ENCODE measurements at places on chromosomes 3 and 15.

DNA sequence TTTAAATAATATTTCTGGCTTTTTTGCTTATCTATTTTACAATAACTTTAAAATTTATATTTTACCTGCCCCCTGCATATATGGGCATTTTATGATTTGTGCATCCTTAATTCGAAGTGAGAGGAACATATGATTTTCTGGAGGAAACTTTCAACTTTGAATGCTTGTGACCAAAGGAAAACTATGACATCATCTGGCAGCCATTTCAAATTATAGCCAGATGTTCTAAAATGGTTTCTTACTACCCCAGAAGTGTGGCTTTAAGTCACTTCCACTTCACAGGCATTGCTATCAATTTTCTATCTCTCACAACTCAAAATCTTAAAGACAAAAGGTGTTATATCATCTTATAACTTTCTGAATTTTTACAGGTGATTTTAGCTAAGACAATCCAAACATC is 508.8 kb downstream of the RBMS3 start:
- no peak for DNase-seq

DNA sequence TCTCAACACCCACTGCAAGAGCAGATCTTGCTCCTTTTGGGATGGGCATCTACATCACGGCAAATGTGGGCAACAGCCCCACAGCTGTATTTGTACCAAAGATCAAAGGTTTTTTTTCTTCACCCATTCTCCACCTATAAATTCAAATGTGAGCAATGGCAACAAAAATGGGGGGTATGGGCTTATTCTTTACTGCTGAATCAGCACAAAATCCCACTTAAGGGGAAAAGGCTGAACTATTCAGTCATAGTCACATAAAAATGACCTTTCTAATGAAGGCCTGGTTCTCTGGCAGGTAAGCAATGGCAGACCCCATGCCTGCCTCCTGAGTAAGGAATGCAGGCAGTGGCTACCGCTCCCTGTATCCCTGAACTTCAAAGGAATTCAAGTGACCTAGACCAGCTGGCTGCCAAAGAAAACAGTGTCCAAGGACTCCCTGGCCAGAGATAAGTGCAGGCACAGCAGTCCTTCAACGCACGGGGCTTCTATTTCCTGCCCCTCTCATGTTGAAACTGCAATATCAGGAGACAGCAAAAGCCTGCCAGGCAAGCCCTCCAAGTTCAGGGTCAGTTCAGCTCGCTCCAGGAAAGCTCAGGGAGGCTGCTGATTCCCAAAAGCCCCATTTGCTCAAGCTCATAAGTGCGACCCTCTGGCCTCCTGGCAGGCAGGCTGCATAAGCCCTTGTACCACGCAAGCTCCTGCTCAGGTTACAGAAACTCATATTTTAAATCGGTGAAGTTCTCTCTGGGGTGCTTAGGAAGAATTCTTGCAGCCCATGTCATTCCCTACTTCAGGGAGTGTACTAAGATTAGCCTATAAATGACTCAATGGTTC is 134.1 kb downstream of the PDZRN3 start:
- DNase-seq = no peak

GRCh38 chr3:89145995-89146394 is 38.6 kb downstream of the EPHA3 start:
- DNase-seq = no peak

DNA sequence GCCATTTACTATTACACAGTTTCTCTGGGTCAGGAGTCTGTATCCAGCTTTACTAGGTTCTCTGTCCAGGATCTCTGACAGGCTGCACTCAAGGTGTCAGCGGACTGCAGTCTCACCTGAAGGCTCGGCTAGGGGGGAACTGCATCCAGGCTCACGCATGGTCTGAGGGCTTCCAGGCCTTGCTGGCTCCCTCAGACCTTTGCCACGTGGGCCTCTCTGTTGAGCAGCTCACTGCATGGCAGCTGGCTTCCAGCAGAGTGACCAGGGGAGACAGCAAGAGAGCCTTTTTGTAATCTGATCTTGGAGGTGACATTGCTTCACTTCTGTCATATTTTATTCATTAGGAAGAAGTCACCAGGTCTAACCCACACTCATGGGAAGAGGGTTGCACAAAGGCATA is 152.3 kb downstream of the CACNA2D3 start:
- no peak for DNase-seq

- DNase-seq = no peak
Measured at GRCh38 chr3:154224866-154225265, 99.4 kb downstream of the DHX36 start.

DNA sequence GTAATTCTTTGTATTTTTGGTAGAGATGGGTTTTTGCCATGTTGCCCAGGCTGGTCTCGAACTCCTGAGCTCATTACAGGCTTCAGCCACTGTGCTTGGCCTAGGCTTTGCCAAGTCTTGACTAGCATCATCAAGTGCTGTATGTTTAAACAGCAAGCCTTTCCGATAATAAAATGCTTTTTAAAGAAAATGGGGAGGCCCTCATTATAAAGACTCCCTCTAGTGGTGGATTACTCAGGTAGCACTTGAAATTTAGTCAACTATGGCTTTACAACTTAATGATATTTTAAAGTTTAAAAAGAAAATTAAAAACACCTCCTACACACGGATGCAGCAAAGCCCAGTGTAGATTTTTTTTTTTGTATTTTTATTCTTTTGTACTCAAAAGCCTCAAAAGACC is 213.6 kb downstream of the GAP43 start:
- no peak for DNase-seq
